Camera-type eye (tissue), 1 donor: ENCODE measurements at places on chromosomes 16 and 17. TPM values are rescaled to one million over a fixed set of nuclear protein-coding genes. Genes with fewer than 3 reads are reported as not detected.

CEMP1 gene
- total RNA-seq: not detected

ASB16 gene
- 2.4 TPM for total RNA-seq

PDPR gene
- 26.1 TPM for total RNA-seq

KRT15 gene
- total RNA-seq: 80.3 TPM

KRTAP9-8 gene
- total RNA-seq: 0.44 TPM

MMD gene
- 90.1 TPM for total RNA-seq

G6PC1 gene
- not detected for total RNA-seq

KRT17 gene
- total RNA-seq: 39.9 TPM

ABCA5 gene
- 84.1 TPM for total RNA-seq

MAPT gene
- 41.3 TPM for total RNA-seq

CCDC78 gene
- total RNA-seq: 1.0 TPM

CACNG1 gene
- 0.82 TPM for total RNA-seq

ITGAD gene
- not detected for total RNA-seq

SMG6 gene
- total RNA-seq: 77.0 TPM

EFCAB5 gene
- total RNA-seq: 1.3 TPM

QPRT gene
- total RNA-seq: 21.7 TPM

CRISPLD2 gene
- total RNA-seq: 39.8 TPM

TMIGD1 gene
- not detected for total RNA-seq

ZNF213 gene
- total RNA-seq: 13.0 TPM

TNRC6C gene
- total RNA-seq: 41.8 TPM
